Cortex of kidney (tissue), 1 donor: ENCODE measurements at places on chromosomes 4 and X.

DNA sequence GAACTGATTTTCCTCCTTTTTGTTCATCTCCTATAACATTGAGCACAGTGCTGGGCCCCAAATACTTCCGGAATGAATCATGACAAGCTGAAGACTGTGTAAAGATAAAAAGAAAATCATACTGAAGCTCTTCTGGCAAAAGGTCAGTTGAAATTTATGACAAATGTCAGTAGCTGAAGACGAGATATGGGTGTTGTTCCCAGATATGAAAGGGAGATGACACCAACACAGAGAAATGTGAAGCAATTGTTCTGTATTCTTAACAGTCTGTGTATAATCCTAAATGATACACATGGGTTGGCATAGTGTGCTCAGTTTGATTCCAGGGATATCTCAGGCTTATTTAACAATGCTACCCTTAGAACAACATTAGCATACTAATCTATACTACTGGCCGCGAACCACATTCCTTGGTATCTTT lies 170.5 kb upstream of the PITX2 start:
- no peak for DNase-seq

- DNase-seq = no peak
Measured at GRCh38 chr4:40621592-40622512, 7.8 kb downstream of the RBM47 start.

DNA sequence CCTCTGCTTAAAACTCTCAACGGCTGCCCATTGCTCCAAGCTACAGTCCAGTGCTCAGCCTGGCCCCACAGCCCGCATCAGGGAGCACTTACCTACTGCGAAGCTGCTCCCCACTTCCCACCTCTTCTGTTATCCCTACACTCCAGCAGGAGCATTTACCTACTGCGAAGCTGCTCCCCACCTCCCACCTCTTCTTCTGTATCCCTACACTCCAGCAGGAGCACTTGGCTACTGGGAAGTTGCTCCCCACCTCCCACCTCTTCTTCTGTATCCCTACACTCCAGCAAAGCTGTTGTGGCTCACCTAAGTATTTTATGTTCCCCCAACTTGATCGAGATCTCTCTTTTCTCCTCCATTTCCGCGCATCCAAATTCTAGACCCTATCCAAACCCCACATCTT lies 563.3 kb upstream of the ZFP42 start:
- DNase-seq = no peak

GRCh38 chrX:57227691-57228090 lies 58.8 kb upstream of the FAAH2 start:
- no peak for DNase-seq

- DNase-seq = no peak
Measured at GRCh38 chr4:141884070-141884469, 247.7 kb downstream of the IL15 start.

GRCh38 chr4:61175495-61175894 lies 24.6 kb upstream of the ADGRL3 start:
- DNase-seq = no peak

- DNase-seq = no peak
Measured at GRCh38 chr4:103482893-103483292, 236.9 kb downstream of the TACR3 start.

- no peak for DNase-seq
Measured at GRCh38 chrX:154020536-154021115, 924 bp upstream of the IRAK1 start.

DNA sequence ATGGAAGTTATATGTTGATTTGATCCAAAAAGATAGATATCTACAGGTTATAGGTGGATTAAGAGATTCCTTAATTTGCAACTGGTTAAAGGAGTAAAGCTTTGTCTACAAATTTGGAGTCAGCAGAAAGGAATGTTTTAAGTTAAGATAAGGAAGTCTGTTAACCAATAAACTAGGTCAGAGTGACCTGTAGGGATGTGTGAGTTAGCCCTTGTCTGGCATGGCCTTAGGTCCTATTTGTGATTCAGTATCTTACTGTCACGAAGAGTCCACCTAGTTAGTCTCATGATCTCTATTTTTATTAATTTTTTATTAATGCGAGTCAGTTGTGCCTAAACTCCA lies 230.8 kb downstream of the INPP4B start:
- DNase-seq = no peak

- DNase-seq = no peak
Measured at GRCh38 chr4:41322617-41323016, 65.9 kb downstream of the UCHL1 start.

- no peak for DNase-seq
Measured at GRCh38 chrX:23332101-23332887, 2.4 kb upstream of the PTCHD1 start.

GRCh38 chrX:123801901-123802300 lies 58.0 kb upstream of the XIAP start:
- DNase-seq = no peak
